ENCODE measurements at places on chromosomes 7 and 10.

- no peak for DNase-seq
Measured at GRCh38 chr7:108875139-108875538, 305.5 kb downstream of the DNAJB9 start.

DNA sequence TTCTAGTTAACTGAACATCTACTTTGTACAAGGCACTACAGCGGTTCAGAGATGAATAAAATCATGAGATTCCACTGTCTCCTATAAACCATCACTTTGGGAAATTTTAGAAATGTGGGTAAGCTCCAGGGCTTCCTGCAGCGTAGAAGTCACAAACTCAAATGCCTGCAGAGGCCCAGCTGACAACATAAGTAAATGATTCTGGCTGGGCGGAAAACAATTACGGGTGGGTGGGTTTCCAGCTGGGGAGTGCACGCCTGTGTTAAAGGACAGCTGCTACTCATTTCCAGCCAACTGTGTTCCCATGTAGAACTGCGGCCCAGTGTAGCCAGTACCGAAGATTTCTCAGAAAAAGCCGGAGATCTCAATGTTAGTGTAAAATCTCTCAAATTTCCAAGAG lies 69.5 kb upstream of the ATRNL1 start:
- no peak for DNase-seq

GRCh38 chr10:133365461-133366129 lies 7.6 kb downstream of the ECHS1 start:
- DNase-seq, result no peak

DNA sequence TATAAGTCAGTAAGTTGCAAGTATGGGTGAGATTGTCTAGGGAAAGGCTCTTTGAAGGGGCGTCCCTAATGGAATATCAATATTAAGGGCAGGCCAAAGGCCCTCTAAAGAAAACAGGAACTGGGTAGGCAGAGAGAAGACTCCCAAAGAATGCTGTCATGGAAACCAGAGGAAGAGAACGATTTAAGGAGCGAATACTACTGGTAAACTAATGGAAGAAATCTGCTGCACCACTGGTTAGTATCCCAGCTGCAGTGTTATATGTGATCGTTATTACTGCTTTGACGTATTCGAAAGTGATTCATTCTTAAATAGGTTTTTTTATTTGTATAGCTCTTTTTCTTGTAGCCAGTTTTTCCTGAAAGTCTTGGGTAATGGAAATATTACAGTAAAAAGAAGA lies 1.3 kb downstream of the CASP2 start:
- DNase-seq, result no peak

DNA sequence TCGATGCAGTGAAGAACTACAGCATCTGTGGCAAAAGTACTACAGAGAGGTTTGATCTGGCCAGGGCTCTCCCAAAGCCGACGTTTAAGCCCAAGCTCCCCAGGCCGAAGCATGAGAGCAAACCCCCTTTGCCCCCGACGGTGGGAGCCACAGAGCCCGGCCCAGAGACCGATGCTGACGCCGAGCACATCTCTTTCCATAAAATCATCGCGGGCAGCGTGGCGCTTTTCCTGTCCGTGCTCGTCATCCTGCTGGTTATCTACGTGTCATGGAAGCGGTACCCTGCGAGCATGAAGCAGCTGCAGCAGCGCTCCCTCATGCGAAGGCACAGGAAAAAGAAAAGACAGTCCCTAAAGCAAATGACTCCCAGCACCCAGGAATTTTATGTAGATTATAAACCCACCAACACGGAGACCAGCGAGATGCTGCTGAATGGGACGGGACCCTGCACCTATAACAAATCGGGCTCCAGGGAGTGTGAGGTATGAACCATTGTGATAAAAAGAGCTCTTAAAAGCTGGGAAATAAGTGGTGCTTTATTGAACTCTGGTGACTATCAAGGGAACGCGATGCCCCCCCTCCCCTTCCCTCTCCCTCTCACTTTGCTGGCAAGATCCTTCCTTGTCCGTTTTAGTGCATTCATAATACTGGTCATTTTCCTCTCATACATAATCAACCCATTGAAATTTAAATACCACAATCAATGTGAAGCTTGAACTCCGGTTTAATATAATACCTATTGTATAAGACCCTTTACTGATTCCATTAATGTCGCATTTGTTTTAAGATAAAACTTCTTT lies 2.3 kb downstream of the LRRTM3 start:
- no peak for DNase-seq

DNA sequence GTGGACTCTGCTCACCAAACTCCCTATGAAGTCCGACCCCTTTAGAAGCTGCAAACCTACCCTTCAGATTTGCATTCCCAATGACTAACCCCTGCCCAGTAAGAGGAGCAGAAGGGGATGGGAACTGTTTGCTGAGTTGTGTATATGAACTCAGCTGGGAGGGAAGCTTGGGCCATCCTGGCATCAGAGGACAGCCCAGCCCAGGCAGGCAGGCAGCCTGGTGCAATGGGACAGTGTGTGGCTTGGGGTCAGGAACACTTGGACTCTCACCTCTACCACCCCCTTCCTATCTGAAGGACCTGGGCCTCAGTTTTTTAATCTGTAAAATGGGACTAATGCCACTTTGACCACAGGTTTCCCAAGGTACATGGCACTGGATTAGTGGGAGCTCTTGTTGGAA lies 147.4 kb upstream of the GPR26 start:
- no peak for DNase-seq

GRCh38 chr10:118203461-118203860 lies 138.7 kb downstream of the FAM204A start:
- no peak for DNase-seq

- no peak for DNase-seq
Measured at GRCh38 chr10:94902570-94902969, 35.9 kb upstream of the CYP2C9 start.

GRCh38 chr7:30642789-30643188 lies 39.5 kb downstream of the CRHR2 start:
- DNase-seq, result no peak

DNA sequence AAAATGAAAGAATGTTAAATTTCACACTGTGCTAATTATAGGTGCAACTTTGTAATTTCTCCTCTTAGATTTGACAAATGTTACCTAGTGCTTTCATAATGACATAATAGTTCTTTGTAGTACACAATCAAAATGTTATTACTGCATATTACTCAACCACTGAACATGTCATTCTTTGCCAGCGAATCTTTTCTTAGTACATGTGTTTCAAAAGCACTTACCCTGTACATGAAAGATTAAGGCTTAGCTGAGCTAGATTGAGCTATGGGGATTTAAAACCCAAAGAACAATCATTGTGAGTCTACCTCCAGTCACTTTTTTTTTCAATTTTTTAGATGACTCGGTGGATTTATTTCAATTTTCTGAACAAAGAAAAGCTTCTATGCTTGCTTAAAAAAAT lies 123.5 kb upstream of the FERD3L start:
- DNase-seq, result no peak

- DNase-seq, result no peak
Measured at GRCh38 chr10:78455236-78455635, 421.6 kb downstream of the RPS24 start.

GRCh38 chr10:107546284-107546683 lies 381.8 kb upstream of the SORCS1 start:
- DNase-seq, result no peak

DNA sequence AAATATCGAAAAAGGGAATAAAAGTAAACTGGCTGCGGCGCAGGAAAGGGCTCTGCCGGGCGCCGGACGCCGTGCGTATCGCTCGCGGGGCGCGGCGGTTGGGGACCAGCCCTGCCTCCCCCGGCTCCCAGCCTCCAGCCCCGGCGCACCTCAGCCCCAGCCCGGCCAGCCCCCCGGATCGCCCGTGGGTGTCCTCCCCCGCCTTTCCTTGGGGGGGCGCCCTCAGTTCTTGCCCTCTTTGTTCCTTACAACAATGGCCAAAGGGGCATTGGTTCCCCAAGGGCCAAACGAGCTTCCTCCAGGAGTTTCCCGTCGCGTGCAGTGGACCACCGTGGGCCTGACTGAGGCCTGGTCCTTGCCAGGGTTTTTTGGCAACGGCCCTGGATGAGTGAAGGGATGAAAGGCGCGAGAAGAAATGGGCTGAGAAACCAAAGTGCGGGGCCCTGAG lies 1.2 kb downstream of the MACROH2A2 start:
- peak; percentile 6 for DNase-seq

DNA sequence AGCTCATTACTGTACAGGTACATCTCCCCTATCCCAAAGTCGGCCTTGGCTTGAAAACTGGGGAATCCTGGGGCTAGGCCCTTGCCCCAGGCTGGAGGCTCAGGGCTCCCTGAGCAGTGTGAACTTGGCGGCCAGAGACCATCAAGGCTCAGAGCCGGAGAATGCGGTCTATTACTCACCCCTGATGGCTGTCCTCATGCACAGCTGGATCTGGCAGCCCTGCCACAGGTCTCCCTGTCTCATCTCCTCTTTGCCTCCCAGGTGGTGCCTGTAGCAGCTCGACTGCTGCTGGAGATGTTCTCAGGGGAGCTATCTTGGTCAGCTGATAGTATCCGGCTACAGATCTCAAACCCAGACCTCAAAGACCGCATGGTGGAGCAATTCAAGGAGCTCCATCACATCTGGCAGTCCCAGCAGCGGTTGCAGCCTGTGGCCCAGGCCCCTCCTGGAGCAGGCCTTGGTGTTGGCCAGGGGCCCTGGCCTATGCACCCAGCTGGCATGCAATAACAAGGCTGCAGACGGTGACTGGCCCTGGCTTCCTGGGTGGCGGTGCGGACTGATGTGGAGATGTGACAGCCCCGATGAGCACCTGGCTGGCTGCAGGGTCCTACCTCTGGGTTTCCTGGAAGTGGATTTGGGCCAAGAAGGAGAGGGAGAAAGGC lies 10.7 kb downstream of the IRF5 start:
- DNase-seq, result no peak

- no peak for DNase-seq
Measured at GRCh38 chr7:34298492-34299013, 359.5 kb upstream of the NPSR1 start.

DNA sequence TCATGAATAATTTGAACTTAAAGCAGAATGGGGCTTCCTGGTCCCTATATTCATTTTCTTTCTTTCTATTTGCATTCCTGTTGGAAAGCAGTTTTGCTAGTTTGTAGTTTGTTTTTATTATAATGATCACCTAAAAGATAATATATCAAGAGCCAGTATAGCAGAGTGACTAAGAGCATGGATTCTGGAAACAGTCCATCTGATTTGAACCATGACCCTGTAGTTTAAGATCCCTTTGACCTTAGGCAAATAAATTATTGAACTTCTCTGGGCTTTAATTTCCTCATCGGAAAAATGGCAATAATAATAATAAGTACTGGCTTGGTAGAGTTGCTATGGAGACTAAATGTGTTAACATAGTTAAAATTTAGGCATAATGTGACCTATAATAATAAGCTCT lies 76.1 kb downstream of the DGKB start:
- no peak for DNase-seq

GRCh38 chr10:78397786-78398185 lies 364.1 kb downstream of the RPS24 start:
- DNase-seq, result peak; percentile 84

DNA sequence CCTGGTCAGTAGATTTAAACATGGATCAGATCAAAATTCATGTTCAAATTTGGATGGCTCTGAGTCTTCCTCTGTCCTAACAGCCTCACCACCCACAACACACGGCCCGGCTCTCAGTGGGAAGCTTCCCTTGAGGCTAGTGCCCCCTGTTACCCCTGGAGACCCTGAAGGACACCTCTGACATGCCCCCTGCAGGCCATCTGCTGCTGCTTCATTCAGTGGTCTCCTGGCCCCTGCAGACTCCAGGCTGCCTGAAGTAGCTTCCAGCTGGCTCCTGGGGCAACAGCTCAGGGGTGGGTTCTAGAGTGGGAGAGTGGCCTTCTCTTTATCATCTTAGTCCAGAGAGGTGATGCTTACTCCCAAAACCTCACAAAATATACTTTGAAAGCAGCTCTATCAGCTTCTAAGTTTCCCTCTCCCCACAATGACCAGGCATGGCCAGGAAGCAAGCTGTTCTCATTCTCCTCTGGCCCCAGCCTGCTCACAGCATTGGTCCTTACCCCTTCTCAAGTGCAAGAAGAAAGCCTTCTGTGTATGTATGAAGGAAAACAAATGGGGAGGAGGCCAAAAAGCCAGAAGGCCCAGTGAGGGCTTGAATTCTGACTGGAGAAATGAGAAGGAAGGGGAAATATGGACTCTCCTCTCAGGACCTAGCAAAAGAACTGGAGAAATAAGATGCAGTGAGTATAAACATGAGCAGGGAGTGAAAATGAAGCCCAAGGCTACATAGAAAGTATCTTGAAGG lies 189.6 kb upstream of the INHBA start:
- no peak for DNase-seq

- no peak for DNase-seq
Measured at GRCh38 chr10:43649185-43649523, 473 bp upstream of the ZNF32 start.

DNA sequence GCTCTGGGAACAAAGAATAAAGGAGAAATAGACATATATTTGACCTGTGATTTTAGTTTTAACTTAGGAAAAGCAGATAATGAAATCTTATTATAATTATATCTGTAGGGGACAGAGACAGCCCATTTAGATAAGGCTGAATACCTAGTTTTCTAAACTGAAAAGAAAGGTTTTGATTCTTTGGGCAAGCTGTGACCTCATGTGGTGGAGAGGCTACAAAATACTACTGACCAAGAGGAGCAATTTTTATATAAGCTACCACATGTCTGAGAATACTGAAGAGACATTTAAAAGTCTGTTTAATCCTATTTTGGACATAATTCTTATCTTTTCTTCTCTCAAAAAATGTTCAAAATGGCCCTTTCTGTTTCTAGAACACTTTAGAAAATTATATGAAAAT lies 271.0 kb downstream of the MTERF1 start:
- no peak for DNase-seq

- DNase-seq, result no peak
Measured at GRCh38 chr7:46970131-46970430, 611.8 kb downstream of the TNS3 start.

GRCh38 chr7:82194016-82194643 lies 249.4 kb downstream of the CACNA2D1 start:
- no peak for DNase-seq

DNA sequence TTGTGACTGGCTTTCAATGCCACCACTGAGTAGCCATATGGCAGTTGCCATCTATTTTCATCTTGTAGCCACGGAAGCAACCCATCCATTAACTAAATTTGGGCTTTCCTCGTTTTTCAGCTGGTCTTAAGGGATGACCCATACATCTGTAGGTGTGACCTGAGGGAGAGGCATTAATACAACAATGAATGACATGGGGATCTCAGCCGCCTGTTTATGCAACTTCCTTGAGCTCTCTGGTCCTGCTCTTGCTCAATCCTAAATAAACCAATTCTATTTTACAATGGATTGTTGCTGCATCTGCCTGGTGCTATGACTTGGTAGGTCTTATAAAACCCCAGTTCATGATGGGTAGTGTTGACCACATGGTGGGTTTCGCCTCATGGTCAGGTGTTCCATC lies 21.9 kb upstream of the ADAM22 start:
- DNase-seq, result no peak

GRCh38 chr7:32177232-32177631 lies 107.0 kb upstream of the PDE1C start:
- no peak for DNase-seq

- DNase-seq, result no peak
Measured at GRCh38 chr7:21507627-21508343, 35.1 kb upstream of the DNAH11 start.
